ENCODE measurements at places on chromosomes 1 and 21.

GRCh38 chr1:187517546-187517945 lies 688.8 kb downstream of the PLA2G4A start:
- DNase-seq: no peak

- no peak for DNase-seq
Measured at GRCh38 chr21:8994640-8995511, 1526.5 kb upstream of the TPTE start.

- DNase-seq: no peak
Measured at GRCh38 chr1:43447891-43448708, 5.6 kb downstream of the HYI start.

- DNase-seq: no peak
Measured at GRCh38 chr21:37412603-37413360, 46.2 kb downstream of the DYRK1A start.

GRCh38 chr1:197994907-197995407 lies 77.8 kb downstream of the LHX9 start:
- no peak for DNase-seq

DNA sequence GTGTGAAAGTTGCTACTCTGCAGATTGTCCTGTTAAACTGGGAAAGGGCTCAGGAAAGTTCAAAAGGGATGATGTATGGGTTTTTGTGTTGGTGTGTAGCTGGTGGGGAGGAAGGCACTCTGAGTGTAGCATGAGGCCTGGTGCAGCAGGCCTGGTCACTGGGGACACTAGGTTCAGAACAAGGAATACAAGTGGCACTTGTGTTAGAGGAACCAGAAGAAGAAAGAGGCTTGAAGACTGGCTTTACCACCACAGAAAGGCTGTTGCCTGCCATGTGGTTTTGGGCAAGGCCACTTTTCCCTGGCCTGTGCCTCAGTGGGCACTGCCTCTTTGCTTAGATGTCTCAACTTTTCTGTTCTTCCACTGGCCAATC lies 122.8 kb downstream of the NOS1AP start:
- no peak for DNase-seq

DNA sequence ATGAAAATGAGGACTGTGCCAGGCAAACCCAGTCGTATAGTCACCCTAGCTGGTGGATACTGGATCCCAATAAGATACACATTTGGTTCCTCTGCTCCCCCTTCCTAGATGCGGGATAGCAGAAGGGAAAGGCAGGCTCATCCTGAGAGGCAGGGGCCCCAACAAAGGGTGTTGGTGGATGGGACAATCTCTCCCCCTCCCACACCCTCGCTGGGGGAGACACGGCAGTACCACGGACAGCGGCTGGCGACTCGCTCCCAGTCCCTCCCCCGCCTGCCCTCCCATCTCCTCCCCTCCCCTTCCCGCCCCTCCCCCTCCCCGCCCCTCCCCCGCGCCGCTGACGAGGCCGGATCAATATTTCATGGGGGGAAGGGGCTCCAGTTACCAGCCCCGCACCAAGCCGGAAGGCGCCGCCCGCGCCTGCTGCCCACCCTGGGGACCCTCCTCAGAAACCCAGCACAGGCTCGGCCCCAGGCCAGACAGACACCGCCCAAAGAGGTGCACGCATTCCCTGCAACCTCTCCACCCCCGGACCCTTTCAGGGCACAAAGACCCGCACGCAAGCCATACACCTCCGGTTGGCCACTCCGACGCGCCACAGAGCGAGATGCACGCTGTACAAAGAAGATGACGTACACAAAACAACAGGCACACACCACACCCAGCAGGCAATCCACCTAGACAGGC lies 11.5 kb downstream of the RIMS3 start:
- no peak for DNase-seq

- no peak for DNase-seq
Measured at GRCh38 chr1:76113446-76113845, 38.9 kb downstream of the ST6GALNAC3 start.

DNA sequence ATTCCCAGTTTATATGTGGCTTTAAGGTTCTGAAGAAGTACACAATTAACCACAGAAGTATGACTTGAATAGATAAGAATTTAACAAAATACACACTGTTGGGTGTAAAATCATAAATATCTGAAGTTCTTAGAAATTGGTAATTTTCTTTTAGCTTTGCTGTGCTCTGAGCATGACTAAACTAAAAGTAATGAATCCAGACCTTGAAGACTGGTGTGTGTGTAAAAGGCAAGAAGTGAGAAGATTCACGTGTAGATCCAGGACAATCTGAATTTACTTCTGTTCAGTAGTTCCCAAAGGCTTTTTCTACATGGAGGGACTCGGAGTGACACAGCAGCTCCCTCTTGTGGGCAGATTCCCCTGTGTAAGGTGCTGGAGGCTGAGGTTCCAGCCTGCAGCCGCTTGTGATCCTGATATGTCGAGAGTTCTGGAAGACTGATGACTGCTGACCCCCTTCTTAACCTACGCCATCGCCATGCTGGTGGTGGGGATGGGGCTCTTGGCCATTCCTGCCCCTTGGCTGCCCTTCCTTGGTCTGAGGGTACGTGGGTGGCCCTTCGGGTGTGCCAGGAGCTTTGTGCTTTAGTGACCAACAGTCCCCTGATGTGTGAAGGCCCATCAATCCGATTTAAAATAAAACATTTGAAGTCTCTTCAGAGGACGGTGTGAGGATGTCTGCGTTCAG lies 62.7 kb downstream of the ADARB1 start:
- peak; percentile 57 for DNase-seq

GRCh38 chr1:224203243-224204016 lies 20.4 kb downstream of the DEGS1 start:
- no peak for DNase-seq

DNA sequence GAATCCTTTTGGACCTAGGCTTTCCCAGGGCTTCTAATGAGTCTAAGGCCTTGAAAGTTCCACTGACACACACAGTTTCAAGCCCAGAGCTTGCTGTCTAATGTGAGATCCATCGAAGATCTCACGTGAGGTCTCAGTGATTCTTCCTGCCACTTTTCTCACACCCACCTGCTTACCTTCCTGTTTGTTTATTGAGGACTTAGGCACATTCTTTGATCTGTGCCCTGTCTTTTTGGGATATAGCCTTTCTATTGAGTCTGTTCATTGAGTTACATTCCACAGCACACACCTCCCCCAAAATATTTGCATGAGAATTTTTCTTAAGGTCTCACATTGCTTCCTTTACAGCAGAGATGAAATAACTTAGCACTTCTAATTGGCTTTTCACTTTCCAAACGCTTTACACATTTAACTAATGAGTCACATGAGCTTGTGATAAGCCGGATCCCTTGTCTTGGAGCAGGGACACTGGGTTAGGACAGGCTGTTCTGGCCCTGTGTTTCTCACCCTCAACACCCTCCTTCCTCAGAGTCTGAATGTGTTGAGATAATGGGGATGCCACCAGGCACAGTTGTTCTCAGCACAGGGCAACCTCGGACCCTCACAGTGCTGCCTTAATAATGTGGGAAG lies 288.3 kb downstream of the TM2D1 start:
- DNase-seq: no peak

DNA sequence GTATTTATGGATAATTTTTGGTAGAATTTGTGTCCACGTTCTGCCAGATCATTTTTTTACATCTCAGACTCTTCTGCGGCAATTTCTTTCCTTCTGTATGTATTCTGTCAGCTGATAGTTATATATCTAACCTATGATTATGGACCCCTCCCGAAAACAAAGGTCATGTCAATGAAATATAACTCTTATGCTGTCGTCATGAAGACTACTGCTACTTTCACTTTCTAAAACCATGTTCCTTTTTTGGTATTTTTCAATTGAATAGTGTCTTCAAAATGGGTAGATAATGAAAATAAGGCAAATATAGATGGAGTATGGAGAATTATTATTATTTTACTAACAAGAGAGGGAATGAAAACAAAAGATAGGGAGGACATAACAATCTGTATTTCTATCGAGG lies 3.2 kb downstream of the ANGPTL1 start:
- no peak for DNase-seq
